ENCODE measurements at places on chromosomes 2 and 18.

- no peak overlapping the region for H3K27ac ChIP-seq
- DNase-seq: no peak
Observed at GRCh38 chr2:68388358-68388757, 23.3 kb downstream of the PLEK start.

DNA sequence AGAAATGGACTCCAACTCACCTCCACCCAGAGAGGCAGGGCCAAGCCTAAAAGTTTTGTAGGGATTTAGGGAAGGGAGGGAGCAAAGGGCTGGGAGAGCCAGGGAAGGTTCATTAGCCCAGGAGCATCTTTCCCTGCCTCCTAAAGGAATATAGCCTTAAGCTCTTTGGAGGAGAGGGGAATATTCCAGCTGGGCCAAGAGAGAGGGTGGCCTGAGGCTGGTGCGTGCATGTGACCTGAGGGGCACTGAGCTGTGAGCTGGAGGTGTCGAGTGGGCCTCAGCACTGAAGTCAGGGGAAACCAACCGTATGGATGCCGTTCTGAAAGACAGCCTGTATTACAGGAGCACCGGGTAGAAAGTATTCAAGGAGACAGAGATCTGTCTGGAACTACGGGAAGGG, 112.6 kb downstream of the KLHL29 start:
- DNase-seq: no peak
- no peaks in the 10 kb centered on the region for H3K27me3 ChIP-seq
- H3K4me3 ChIP-seq: no peak overlapping the region
- H3K36me3 ChIP-seq: no peaks in the 10 kb centered on the region

DNA sequence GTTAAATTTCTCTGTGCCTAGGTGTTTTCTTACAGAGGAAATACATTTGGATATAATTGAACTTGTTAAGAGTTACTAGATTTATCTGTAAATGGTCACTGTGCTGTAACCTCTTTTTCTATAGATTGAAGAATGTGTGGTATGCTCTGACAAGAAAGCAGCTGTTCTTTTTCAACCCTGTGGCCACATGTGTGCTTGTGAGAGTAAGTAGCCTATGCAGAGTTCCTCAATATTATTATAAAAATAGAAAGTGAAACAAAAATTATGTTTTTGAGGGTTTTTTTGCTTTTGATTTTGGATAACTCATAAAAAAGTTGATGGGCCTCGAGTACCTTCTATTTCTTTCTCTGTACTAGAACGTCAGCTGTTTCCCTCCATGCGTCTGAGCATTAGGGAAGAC, 112.4 kb downstream of the MIB1 start:
- no peak overlapping the region for H3K27ac ChIP-seq
- H3K4me1 ChIP-seq: no peaks in the 10 kb centered on the region
- DNase-seq: no peak
- H3K27me3 ChIP-seq: no peaks in the 10 kb centered on the region
- no peak overlapping the region for H3K4me3 ChIP-seq
- H3K36me3 ChIP-seq: no peaks in the 10 kb centered on the region

DNA sequence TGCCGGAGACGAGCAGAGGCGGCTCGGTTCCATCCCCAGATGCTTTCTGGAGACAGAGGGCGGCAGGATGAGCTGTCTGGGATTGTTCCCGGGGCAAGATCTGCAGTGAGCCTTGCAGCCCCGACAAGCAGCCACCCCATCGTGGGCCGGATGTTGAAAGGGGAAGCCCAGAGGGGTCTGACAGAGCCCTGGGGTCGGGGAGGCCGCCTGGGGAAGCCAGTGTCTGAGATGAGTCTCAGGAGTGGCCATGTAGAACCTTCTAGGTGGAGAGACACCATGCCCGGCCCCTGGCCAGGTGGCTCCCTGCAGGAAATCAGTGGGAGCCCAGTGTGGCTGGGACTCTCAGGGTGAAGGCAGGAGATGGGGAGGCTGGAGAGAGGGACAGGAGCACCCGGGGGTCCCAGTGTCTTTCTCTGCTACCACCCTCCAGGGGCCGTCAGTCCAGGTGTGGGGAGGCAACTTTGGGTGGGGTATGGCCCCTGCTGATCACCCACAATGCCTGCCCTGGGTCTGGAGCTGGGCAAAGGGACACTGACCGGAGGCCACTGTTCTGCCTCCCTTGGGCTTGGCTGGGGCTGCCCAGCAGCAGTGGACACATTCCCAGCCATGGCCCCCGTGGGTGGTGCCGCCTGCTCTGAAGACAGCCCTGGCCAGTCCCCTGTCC, 128.3 kb upstream of the HS6ST1 start:
- H3K27ac ChIP-seq: no peak overlapping the region
- no peak for DNase-seq
- H3K4me1 ChIP-seq: no peaks in the 10 kb centered on the region

GRCh38 chr2:144320491-144320890, 199.4 kb downstream of the ZEB2 start:
- no peaks in the 10 kb centered on the region for H3K27me3 ChIP-seq
- no peak overlapping the region for H3K27ac ChIP-seq
- H3K4me1 ChIP-seq: no peaks in the 10 kb centered on the region
- H3K36me3 ChIP-seq: no peaks in the 10 kb centered on the region
- no peak for DNase-seq

DNA sequence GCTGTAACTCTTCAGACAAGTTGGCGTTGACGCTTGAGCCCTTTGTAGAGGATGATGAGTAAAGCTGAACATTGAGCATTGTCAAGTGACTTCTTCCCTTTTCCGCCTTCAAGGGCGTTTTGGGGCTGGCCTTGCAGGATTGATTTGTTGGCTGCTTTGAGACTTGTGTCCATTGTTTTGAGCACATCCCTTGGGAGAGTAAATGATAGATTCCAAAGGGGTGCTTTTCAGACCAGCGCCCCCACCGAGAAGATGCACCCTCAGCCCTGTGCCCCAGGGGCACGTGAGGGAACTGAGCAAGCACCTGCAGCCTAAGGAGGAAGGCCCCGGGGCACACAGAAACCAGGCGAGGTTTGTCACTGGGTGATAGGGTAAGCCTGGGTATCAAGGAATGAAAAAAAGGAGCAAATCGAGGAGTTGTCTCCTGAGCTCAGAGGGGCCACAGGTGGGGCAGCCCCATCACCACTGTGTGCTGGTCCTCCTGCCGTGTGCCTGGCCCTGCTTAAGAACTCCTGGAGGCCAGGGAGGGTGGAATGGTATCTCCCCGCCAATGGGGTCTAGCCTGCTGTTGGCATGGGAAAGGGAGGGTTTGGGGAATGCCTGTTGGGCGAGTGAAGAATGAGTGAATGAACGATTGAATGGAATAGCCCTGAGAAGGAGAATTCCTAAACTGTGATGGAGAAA, 64.0 kb downstream of the RAB31 start:
- no peak overlapping the region for H3K27ac ChIP-seq
- no peak overlapping the region for H3K4me3 ChIP-seq
- DNase-seq: no peak
- no peaks in the 10 kb centered on the region for H3K36me3 ChIP-seq

- H3K27me3 ChIP-seq: no peaks in the 10 kb centered on the region
- no peak overlapping the region for H3K27ac ChIP-seq
- no peak for DNase-seq
Observed at GRCh38 chr18:54739476-54739875, 88.8 kb upstream of the RAB27B start.

DNA sequence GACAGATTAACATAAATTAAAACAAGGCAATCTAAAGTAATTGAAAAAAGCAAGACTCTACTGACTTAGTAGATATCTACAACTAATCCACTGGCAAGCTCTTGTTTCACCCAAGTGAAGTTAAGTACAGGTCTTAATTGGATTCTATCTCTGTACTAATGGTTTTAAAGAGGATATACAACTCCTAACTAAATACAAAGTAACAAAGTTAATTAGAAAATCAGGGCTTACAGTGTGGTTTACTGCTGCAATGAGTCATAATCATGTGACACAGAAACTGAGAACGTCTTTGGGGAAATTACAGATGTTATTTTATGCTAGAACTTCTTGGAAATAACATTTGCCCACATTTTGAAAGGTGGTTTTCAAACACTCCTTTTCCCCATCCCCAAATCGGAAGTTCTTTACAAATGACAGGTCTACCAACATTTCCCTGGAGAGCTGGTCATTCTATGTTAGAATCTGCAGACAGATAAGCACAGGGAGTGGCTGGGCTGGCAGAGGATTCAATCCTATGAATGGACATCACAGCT, 245.3 kb downstream of the STK39 start:
- no peaks in the 10 kb centered on the region for H3K27me3 ChIP-seq
- no peaks in the 10 kb centered on the region for H3K36me3 ChIP-seq
- no peaks in the 10 kb centered on the region for H3K4me1 ChIP-seq
- DNase-seq: no peak
- H3K27ac ChIP-seq: no peak overlapping the region

GRCh38 chr2:241855888-241856422, 2.7 kb downstream of the PDCD1 start:
- no peaks in the 10 kb centered on the region for H3K36me3 ChIP-seq
- H3K27me3 ChIP-seq: no peaks in the 10 kb centered on the region
- no peak for DNase-seq
- H3K27ac ChIP-seq: no peak overlapping the region

GRCh38 chr18:79924814-79925731, 26.4 kb downstream of the SLC66A2 start:
- H3K36me3 ChIP-seq: no peaks in the 10 kb centered on the region
- H3K4me3 ChIP-seq: no peak overlapping the region
- H3K27ac ChIP-seq: no peak overlapping the region
- no peaks in the 10 kb centered on the region for H3K27me3 ChIP-seq
- DNase-seq: no peak
- 0 out of 2 replicates have a peak, but pooled peaks cover 2% of the 10 kb centered on the region for H3K4me1 ChIP-seq

GRCh38 chr2:210660-211059, 53.2 kb downstream of the SH3YL1 start:
- no peak overlapping the region for H3K27ac ChIP-seq
- DNase-seq: no peak
- no peaks in the 10 kb centered on the region for H3K27me3 ChIP-seq

GRCh38 chr18:64806691-64807090, 657.8 kb upstream of the LINC00305 start:
- DNase-seq: no peak
- no peak overlapping the region for H3K27ac ChIP-seq
- no peaks in the 10 kb centered on the region for H3K36me3 ChIP-seq
- H3K4me1 ChIP-seq: no peaks in the 10 kb centered on the region
- H3K4me3 ChIP-seq: no peak overlapping the region
- H3K27me3 ChIP-seq: no peaks in the 10 kb centered on the region

DNA sequence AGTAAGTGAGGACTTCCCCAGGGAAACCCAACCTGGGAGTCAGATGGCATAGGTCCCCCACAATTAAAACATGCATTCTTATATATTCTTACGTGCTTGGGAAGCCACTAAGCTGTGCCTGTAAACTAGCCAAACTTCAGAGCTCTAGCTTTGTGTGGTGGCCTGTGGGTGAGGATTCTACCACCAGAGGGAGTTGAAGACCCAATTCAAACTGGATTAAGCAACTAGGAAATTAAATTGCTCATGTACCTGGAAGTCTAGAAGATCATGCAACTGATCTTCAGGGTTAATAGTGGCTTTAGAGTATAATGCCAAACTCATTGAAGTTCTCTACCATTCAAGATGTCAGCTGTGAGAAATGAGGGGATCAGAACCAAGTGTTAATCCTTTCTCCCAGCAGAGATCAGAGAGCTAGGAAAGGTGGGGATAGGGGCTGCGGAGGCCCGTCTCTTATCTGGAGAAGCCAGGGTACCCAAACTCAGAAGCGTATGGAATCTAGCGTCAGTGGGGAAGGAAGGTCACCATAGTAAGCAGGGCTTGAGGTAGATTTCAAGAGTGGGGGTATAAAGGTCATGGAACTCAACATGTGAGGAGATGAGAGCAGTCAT, 53.2 kb upstream of the CCDC85A start:
- H3K27me3 ChIP-seq: no peaks in the 10 kb centered on the region
- H3K36me3 ChIP-seq: no peaks in the 10 kb centered on the region
- DNase-seq: no peak
- H3K27ac ChIP-seq: no peak overlapping the region
- H3K4me1 ChIP-seq: no peaks in the 10 kb centered on the region
- no peak overlapping the region for H3K4me3 ChIP-seq

GRCh38 chr2:9519250-9519649, 36.4 kb downstream of the ADAM17 start:
- DNase-seq: no peak
- no peaks in the 10 kb centered on the region for H3K4me1 ChIP-seq
- no peaks in the 10 kb centered on the region for H3K36me3 ChIP-seq

GRCh38 chr2:112253261-112253815, 1.5 kb downstream of the ZC3H8 start:
- no peaks in the 10 kb centered on the region for H3K27me3 ChIP-seq
- no peaks in the 10 kb centered on the region for H3K4me1 ChIP-seq
- H3K4me3 ChIP-seq: no peak overlapping the region
- no peak overlapping the region for H3K27ac ChIP-seq
- DNase-seq: no peak

GRCh38 chr2:174812037-174812436, 47.8 kb upstream of the CHRNA1 start:
- no peak overlapping the region for H3K27ac ChIP-seq
- DNase-seq: no peak
- H3K27me3 ChIP-seq: no peaks in the 10 kb centered on the region
- no peaks in the 10 kb centered on the region for H3K36me3 ChIP-seq

- H3K27ac ChIP-seq: no peak overlapping the region
- DNase-seq: no peak
- H3K36me3 ChIP-seq: no peaks in the 10 kb centered on the region
- H3K27me3 ChIP-seq: no peaks in the 10 kb centered on the region
- no peaks in the 10 kb centered on the region for H3K4me1 ChIP-seq
- H3K4me3 ChIP-seq: no peak overlapping the region
Observed at GRCh38 chr18:49677762-49678413, 116.0 kb downstream of the LIPG start.

DNA sequence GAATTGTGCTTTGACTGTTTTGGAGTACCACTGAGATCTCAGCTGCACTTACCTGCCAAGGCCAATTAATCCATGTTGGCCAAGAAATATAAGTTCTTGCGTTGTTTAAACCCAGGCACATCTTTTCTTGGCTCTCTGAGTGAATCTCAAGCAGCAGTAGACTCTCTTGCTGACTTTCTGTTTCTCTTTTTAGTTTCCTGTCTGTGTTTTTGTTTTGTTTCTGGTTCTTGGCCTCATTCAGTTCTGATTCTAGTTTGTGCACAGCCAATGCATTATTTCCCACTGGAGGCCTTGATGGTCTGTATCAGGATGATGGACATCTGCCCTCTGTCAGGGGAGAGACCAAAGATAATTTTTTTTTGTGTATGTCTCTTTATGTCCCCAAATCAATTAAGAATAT, 379.4 kb downstream of the CDH2 start:
- H3K36me3 ChIP-seq: no peaks in the 10 kb centered on the region
- H3K4me3 ChIP-seq: no peak overlapping the region
- H3K27ac ChIP-seq: no peak overlapping the region
- H3K27me3 ChIP-seq: no peaks in the 10 kb centered on the region
- no peaks in the 10 kb centered on the region for H3K4me1 ChIP-seq
- DNase-seq: no peak

GRCh38 chr18:74370115-74370514, 54.5 kb downstream of the C18orf63 start:
- no peak overlapping the region for H3K4me3 ChIP-seq
